NCI-H1436 treated with DMSO at 0.1 percent for 48 hours (cell line): ENCODE measurements at places on chromosomes 16 and 17.

GRCh38 chr16:84614623-84614967, 3.3 kb downstream of the COTL1 start:
- DNase-seq, result no peak

DNA sequence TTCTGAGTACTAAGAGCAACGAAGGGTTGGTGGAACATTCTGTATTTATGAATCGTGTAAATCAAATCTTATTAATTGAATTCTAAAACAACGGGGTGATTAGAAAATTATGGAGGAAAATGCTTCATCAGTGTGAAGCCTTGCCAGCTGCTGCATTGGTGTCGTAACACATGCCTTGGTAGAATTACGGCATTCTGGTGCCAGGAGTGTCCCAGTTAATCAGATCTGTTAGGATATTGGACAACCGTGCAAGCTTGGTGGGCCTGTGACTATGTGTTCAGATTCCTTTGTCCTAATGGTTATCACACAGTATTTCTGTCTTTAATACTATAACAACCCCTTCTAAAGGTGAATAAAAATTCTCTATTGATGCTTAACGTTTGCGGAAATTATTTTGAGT, 44.2 kb upstream of the TANC2 start:
- DNase-seq, result no peak

DNA sequence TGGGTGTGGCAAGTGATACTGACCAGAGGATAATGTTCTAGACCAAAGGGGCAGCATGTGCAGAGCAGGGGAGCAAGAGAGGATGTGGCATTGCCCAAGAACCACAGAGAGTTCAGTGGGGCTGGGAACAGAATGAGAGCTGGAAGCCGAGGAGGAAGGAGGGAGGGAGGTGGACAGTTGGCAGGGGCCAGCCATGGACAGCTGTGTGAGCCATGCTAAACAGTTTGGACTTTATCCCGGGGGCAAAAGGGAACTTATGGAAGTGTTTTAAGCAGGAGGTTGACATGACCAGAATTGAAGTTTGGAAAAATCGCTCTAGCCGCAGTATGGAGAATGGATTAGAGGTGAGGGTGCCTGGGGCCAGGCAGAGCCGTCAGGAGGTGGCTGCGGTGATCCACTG, 29.4 kb upstream of the TMEM132E start:
- no peak for DNase-seq

- no peak for DNase-seq
Observed at GRCh38 chr17:32813021-32813420, 63.9 kb downstream of the MYO1D start.

DNA sequence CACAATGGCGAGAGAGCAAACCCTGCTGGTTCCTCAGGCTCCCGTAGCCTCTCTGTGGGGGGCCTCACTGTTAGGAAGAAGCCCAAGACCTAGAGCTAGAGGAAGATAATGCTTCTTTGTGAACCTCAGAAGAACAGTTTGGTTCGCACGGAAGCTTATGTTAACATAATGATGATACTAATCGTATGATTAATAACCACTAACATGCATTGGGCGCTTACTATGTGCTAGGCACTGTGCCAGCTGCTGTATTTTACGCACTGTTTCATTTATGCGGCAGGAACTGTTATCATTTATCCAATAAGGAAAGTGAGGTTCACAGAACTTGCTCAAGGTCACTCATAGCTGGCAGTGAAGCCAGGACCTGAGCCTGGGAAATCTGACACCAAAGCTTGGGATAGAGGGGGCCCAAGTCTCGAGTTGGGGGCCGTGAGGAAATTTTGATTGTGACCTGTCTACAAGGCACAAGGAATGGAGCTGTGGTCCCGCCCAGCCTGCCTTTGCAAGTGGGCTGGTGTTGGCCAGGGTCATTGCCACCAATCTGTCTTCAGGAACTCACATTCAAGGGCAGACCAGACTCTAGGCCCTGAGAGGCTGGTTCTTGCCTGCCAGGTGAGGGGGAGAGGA, 6.8 kb downstream of the PRCD start:
- DNase-seq, result no peak

- no peak for DNase-seq
Observed at GRCh38 chr16:68961778-68962402, 118.6 kb downstream of the TANGO6 start.

DNA sequence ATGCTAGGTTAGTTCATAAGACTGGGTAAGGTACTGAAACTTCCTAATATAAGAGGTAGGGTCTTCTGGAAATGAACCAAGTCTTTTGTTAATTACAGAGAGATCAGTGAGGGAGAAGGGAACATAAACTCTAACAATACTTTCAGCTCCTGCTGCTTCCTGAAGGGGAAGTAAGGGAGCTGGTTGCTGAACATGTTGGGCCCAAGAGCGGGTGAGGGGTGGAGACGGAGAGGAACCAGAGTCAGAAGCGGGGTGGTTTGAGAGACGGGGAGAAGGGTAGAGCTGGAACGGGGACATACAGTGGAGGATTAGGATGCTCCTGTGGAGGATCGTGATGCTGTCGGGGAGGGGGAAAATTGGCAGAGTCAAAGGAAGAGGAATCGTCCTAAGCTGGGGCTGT, 11.5 kb upstream of the ZNF747 start:
- no peak for DNase-seq

DNA sequence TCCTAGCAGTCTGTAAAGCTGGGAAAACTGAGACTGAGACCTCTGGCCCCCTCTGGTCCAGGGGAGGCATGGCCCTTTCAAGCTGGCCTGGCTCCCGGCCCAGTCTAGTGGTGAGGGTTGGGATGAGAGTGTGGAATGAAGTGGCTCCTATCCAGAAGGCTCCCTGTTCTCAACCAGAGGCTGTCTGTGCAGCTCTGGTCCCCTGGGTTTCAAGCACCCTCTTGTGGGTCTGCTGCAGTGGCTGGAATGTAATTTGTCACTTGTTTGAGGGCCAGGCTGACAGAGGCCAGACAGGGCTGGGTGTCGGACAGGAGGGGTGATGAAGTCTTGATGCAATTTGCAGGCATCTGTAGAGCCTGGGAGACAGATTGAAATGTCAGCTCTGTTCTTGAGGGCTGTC, 22.1 kb upstream of the PHF12 start:
- no peak for DNase-seq

GRCh38 chr17:19262650-19263631, 25.8 kb downstream of the EPN2 start:
- DNase-seq, result no peak

- no peak for DNase-seq
Observed at GRCh38 chr17:4006745-4007211, 42.5 kb upstream of the ATP2A3 start.

DNA sequence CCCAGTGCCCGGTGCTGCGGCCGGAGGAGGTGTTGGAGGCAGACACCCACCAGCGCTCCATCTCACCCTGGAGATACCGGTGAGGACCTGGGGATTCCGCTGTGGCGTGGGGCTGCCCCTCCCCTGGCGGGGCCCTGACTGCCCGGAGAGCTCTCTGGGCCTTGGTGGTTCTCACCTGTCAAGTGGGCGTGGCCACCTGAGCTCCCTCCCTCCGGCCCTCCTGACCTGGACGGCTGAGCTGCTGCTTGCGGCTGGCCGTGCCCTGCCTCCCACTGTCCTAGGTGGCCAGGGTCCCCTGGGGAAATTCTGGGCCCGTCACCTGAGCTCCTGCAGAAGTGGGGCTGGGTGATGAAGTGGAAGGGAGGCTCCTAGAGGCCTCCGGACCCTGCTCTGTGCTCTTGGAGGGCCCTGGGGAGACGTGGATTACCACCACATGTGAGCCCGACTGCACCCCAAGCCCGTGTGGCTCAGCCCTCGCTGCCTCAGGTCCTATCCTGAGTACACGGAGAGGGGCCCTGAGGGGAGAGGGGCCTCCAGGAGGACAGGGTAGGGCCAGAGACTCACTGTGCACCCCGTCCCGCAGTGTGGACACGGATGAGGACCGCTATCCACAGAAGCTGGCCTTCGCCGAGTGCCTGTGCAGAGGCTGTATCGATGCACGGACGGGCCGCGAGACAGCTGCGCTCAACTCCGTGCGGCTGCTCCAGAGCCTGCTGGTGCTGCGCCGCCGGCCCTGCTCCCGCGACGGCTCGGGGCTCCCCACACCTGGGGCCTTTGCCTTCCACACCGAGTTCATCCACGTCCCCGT, 1.1 kb downstream of the IL17C start:
- DNase-seq, result no peak

DNA sequence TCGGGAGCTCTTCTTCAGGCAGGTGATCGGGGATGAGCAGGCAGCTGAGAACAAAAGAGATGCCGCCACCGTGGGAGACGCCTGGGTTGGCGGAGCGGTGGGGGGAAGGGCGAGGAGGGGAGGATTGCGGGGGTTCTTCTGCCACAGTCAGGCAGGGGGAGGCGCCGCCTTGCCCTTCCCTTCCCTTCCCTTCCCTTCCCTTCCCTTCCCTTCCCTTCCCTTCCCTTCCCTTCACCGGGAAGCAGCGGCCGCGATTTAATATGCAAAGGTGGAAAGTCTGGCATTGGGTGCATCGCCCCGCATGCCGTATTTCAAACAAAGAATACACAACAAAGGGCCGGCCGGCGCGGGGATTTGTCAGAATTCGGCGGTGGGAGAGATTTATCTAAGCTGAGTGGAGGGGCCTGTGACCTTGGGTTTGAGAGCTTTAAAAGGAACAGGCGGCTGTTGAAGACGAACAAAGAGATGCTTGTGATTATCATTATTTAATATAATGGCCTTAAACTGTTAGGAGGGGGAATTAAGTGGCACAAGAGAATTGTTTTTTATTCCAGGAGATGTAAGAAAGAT, 262.3 kb upstream of the TNRC6C start:
- DNase-seq, result peak; percentile 22

- no peak for DNase-seq
Observed at GRCh38 chr17:13182450-13182849, 164.6 kb upstream of the ELAC2 start.

- no peak for DNase-seq
Observed at GRCh38 chr16:10916534-10916933, 25.7 kb downstream of the DEXI start.

GRCh38 chr16:31183432-31184428, 3.8 kb downstream of the FUS start:
- no peak for DNase-seq

GRCh38 chr17:32261417-32261736, 4.3 kb upstream of the RHBDL3 start:
- no peak for DNase-seq

GRCh38 chr17:32636598-32637218, 149.9 kb downstream of the CDK5R1 start:
- DNase-seq, result no peak

DNA sequence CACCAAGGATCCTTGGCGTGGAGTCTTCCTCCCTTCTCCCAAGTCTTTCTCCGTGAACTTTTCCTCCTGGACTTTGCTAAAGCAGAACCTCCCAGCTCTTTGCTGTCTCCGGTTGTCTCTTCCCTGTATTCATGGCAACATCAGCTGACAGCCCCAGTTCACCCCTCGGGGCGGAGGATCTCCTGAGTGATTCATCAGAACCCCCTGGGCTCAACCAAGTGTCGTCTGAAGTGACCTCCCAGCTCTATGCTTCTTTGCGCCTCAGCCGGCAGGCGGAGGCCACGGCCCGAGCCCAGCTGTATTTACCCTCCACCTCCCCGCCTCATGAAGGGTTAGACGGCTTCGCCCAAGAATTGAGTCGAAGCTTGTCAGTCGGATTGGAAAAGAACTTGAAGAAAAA, 943 bp downstream of the CNTROB start:
- DNase-seq, result no peak

DNA sequence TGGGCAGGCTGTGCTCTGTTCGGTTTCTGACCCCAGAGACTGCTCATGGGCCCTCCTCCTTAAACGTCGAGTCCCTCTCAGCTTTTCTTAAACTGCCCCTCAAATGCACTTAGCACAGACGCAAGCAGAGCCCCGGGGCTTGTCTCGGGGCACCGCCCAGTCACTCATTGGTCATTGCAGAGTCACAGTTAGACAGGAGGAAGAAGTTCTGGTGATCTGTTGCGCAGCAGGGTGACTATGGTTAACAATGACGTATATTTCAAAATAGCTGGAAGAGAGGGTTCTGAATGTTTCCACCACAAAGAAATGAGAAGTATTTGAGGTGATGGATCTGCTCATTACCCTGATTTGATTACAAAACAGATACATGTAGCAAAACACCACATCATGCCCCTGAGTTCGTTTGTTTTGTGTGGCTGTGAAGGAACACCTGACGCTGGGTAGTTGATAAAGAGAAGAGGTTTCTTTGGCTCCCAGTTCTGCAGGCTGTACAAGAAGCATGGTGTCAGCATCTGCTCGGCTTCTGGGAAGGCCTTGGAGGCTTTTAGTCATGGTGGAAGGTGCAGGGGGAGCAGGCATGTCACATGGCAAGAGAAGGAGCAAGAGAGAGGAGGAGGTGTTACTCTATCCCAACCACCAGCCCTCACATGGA, 387.4 kb downstream of the CPPED1 start:
- no peak for DNase-seq

- DNase-seq, result no peak
Observed at GRCh38 chr17:44543905-44544523, 13.3 kb upstream of the FZD2 start.

- DNase-seq, result no peak
Observed at GRCh38 chr17:66691644-66692420, 143.1 kb upstream of the CACNG5 start.

- DNase-seq, result no peak
Observed at GRCh38 chr17:47812146-47812920, 9.3 kb downstream of the OSBPL7 start.

DNA sequence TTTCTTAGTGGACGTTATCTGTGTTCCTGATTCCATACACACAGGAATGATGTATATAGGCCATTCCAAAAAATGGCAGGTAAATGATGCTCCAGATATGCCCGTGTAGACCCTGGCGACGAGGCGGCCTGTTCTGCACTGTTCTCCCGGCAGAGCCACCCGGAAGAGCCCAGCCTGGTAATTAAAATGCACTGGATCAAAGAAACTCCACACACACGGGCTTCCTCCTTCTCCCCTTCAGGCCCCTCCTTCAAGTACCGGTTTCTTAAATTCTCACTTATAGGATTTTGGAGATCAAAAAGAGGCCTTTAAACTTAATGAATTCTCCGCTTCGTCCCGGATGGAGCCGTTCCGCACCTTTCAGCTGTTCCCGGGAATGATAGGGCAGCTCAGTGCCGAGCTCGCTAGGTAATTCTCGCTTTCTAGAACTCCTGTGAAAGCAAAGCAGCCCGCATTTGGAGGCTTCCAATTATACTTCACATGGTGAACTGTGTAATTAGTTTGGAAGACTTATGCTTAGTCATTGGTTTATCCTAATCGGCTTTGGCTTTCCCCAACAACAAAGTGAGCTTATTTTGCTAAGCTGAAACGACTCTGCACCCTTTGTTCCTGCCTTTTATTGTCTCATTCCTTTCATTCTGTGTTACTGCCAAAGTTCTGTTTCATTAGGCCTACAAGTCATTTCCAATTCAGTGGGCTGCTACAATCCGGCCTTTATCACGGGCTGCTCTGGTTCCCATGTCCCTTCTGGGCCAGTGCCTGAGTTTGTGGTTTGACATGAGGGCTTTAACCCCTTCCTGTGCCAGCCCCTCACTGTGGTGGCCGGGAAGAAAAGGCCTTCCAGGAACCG, 150.0 kb downstream of the MSI2 start:
- no peak for DNase-seq

GRCh38 chr17:13822700-13823099, 221.0 kb upstream of the HS3ST3A1 start:
- DNase-seq, result no peak
